ENCODE measurements at places on chromosomes 3 and 15.

DNA sequence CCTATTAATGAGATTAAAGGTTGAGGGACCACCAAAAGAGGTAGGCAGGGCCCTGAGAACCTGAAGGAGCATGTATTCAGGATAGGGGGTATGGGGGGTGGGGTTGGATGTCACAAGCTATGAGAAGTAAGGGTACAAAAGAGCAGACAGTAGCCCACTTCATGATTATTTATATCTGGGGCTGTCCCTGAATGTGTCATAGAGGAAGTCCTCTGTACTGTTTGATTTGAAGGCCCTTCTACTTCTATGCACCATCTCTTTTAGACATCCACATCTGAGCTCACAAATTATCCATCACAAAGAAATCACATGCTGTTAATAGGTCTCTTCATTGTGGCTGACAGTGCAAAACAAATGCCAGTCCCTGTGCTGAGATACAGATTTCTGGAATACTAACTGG lies 68.6 kb downstream of the FHIT start:
- no peak for DNase-seq

DNA sequence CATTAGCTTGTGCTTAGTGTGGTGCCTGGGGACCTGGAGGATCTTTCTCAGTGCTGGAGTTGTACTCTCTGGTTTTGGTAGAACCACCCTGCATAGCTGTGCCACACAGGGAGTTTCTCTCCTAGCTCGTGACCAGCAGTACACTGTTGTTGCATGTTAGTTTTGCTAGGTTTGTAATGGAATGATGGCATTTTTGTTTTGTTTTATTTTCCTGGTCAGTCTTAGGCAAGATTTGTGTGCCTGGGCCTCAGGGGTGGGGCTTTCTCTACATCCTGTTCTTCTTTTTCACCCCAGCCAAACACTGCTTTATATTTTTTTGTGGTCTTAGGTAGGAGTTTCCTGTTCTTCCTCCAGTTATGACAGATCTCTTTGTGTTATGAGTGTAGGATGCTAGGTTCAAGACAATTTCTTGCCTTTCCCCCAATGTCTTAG lies 534.5 kb upstream of the KCNMB2 start:
- peak; percentile 24 for DNase-seq

GRCh38 chr3:22349215-22349851 lies 598.3 kb upstream of the ZNF385D start:
- DNase-seq = no peak

DNA sequence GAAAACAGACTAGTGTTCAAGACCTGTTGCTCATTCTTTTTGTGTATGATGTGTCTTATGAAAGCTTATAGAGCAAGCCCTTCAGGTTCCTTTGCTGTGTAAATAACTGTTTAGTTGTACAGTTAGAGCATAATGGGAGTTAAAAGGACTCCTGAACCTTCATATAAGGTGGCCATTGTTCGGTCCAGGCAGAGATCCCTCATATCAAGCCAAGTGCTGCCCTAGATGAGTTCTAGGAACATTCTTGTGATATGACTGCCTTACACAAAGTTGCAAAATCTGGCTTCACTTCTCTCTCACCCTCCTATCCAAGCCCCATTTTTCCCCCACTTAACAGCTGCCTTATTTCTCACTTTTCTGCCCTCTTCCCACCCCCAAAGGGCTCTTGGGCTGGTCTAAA lies 26.9 kb downstream of the GYG1 start:
- no peak for DNase-seq

GRCh38 chr15:99537344-99537743 lies 28.4 kb upstream of the MEF2A start:
- no peak for DNase-seq

DNA sequence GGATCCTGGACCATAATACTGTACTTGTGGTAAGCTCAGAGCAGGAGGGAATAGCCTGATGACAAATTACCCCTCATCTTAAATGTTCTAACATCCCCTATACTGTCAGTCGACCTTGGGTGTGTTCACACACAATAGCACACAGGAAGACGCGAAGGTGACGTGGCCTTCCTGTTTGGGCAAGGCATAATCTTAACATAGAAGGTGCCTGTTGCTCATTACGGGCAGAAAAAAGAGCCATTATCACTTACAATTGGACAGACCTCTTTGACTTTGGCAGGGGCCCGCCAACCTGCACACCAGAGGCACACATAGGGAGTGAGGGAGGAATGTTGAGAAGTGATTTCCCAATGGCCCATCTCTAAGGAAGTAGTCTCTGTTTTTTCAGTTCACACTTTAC lies 144.2 kb downstream of the ANO10 start:
- peak; percentile 49 for DNase-seq

- no peak for DNase-seq
Measured at GRCh38 chr3:71118436-71118835, 465.1 kb downstream of the FOXP1 start.
